Gastrocnemius medialis (tissue), 4 donors: ENCODE measurements at places on chromosomes 13 and 19. TPM values are rescaled to one million over a fixed set of nuclear protein-coding genes. Genes with fewer than 3 reads are reported as not detected.

DNA sequence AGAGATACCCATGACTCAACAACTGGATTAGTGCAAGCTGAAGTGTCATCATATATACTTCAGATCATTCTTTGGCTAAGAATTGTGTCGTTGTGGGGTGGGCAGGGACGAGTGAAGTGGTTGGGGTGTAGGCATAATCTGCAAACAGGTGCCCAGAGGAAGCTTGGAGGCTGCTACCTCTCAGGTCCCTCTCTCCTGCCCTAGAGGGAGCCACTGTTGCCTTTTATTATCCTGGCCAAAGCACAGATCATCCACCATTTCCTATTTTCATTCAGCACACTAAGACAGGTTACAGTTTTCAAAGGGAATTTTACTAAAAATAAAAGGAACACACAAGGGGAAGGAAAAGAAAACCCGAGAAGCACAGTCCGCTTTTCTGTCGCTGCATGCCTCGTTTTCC, 126.6 kb downstream of the HS6ST3 start:
- DNase-seq: no peak
- no peak overlapping the region for H3K27ac ChIP-seq
- no peak overlapping the region for H3K4me3 ChIP-seq
- H3K4me1 ChIP-seq: no peaks in the 10 kb centered on the region
- H3K36me3 ChIP-seq: no peaks in the 10 kb centered on the region

The ZNF582 gene
- 0.22 TPM for total RNA-seq

DNA sequence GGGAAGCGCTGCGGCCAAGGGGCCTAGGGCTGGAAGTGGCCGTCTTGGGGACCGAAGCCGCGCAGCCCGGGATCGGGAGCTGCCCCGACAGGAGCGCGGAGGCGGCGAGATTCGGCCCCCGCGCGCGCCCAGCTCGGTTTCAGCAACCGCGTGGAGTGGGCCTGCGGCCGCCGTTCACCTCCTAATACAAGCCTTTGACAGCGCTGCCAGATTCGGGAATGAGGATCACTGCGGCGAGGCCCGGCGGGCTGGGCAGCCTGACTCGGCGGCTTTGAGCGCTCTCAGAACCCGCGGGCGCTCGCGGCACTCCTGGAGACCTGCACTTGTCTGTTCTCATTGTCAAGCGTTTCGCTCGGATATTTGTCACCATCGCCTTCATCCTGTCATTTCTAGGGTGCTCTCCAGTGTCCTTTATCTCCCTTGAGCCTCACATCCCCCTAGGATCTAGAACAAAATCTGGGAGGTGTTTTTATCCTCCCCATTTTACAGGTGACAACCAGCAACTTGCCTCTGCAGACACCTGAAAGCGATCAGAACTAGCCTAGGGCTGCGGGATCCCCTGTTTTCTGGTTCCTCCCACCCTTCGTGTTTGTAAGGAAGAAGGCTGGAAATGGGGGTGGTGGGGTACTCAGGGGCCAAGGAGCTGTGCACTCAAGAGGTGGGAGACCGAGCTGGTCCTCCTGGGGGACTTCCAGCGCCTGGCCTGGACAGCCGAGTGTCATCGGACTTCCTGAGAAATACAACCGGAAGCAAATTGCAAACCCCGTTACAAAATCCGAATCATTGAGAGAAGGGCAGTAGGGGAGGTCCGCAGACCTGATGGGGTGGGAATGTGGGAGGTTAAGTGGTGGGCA, 1.5 kb upstream of the CDX2 start:
- no peaks in the 10 kb centered on the region for H3K36me3 ChIP-seq
- no peak for DNase-seq
- H3K27ac ChIP-seq: no peak overlapping the region
- peaks cover 95% of the 10 kb centered on the region for H3K27me3 ChIP-seq

The SERPINE3 gene
- total RNA-seq: not detected

The AMER2 gene
- total RNA-seq: 0.27 TPM

The CGB2 gene
- not detected for total RNA-seq

- no peaks in the 10 kb centered on the region for H3K27me3 ChIP-seq
- DNase-seq: no peak
- no peaks in the 10 kb centered on the region for H3K4me1 ChIP-seq
- H3K36me3 ChIP-seq: peaks cover 81% of the 10 kb centered on the region
- no peak overlapping the region for H3K27ac ChIP-seq
These were observed 40.2 kb downstream of the CARS2 start for GRCh38 chr13:110665491-110666254.

The KCNN4 gene
- total RNA-seq: 1.7 TPM

The OR10H1 gene
- not detected for total RNA-seq
